ENCODE measurements at places on chromosomes 12 and 14.

- no peak for DNase-seq
Observed at GRCh38 chr14:22479776-22480464, 109.1 kb downstream of the DAD1 start.

GRCh38 chr12:87344699-87345098 lies 684.5 kb downstream of the C12orf50 start:
- DNase-seq = no peak

DNA sequence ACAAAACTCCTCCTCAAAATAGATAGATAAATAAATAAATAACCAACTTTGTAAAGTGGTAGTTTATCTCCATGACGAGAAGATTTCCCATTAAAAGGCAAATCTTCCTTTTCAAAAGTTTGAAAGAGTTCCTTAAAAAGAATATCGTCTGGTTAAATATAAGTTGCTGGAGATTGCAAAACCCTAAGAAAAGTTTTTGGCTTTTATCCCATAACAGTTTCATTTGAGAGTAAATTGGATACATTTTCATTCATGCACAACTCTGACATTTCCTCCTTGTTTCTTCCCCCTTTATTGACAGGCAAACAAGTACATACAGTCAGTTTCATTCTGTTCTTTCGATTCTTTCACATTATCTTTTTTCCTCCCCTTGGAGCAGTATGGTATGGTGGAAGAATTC lies 45.4 kb upstream of the BTG1 start:
- no peak for DNase-seq

- no peak for DNase-seq
Observed at GRCh38 chr12:47814539-47815170, 5.0 kb downstream of the HDAC7 start.

GRCh38 chr12:120212301-120212700 lies 11.4 kb upstream of the RPLP0 start:
- no peak for DNase-seq

DNA sequence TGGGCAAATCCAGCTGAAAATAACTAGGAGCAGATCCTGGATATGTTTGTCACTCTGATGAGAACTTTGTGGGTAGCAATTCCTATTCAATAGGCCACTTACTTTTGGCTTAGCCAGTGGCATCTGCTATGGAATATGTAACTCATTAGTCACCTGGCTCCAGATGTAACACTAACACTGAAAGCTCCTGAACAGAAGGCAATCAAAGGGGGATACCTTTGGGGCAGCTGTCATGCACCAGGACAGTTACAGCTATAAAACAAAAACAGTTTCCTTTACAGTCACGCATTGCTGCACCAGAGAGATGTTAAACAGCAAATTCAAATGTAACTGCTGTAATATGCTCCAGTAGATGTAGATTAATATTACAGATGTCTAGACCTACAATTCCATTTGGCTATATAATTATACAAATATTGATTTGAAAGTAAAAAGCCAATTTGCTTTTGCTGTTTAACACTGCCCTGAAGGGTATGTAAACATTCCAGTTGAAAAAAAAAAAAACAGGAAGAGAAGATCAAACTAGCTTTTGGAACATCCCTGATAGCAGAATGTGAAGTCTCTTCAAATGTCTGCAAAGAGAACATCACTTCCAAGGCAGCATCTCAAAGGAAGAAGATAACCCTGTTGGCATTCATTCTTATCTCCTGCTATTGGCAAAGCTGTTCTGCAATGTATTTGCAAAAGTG lies 18.4 kb downstream of the RACGAP1 start:
- no peak for DNase-seq

- no peak for DNase-seq
Observed at GRCh38 chr12:114403011-114403689, 2.8 kb downstream of the TBX5 start.

DNA sequence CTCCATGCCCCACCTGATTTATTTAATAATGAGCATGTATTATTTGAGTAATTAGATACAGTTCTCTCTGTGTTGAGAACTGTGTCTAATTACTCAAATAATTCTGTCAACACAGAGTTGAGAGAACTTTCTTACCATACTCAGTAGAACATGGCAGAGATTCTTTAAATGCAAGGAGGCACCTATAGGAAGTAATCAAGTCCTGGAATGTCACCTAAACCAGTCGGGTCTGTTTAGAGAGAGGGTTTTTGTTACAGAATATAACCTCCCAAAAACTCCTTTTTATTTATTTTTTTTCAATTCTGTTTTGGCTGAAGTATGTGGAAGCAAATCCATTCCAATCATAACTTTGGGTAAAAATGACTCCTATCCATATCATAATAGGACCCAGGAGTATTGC lies 37.5 kb upstream of the CIT start:
- no peak for DNase-seq

- DNase-seq = no peak
Observed at GRCh38 chr14:99972748-99973466, 92.3 kb upstream of the EVL start.

- no peak for DNase-seq
Observed at GRCh38 chr14:22549981-22550673, 38.9 kb downstream of the DAD1 start.

- DNase-seq = peak; percentile 57
Observed at GRCh38 chr14:55926007-55926406, 192.2 kb upstream of the PELI2 start.

- no peak for DNase-seq
Observed at GRCh38 chr14:104371031-104371430, 208.5 kb upstream of the C14orf180 start.

- DNase-seq = no peak
Observed at GRCh38 chr14:104212206-104213095, 74.1 kb downstream of the KIF26A start.

DNA sequence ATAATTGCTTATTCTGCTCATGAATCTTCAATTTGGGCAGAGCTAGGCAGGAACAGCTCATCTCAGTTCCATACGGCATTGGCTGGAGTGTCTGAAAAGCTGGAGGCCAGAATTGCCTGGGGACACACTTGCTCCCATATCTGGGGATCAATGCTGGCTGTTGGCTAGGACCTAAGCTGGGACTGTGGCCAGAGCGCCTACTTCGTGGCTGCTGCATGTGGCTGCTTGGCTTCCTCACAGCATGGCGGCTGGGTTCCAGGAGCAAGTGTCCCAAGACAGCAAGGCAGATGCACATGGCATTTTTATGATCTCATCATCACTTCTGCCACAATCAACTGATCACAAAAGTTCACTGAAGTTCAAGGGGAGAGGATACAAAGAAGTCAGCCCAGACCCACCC lies 200.2 kb downstream of the TTC8 start:
- DNase-seq = no peak

GRCh38 chr14:54929556-54929955 lies 26.9 kb upstream of the GCH1 start:
- DNase-seq = peak; percentile 85

DNA sequence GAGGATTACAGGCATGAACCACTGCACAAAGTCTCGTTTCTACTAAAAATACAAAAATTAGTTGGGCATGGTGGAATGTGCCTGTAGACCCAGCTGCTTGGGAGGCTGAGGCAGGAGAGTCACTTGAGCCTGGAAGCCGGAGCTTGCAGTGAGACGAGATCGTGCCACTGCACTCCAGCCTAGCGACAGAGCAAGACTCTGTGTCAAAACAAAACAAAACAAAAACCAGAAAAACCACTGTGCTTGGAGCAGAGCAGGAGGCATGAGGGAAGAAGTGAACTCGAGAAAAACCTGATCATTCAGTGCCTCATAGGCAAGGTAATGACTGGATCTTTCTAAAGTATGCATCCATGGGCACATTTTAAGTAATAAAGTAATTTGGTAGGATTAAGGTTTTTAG lies 487.8 kb downstream of the KCNH5 start:
- no peak for DNase-seq

GRCh38 chr12:106133136-106134087 lies 5.3 kb downstream of the NUAK1 start:
- no peak for DNase-seq

DNA sequence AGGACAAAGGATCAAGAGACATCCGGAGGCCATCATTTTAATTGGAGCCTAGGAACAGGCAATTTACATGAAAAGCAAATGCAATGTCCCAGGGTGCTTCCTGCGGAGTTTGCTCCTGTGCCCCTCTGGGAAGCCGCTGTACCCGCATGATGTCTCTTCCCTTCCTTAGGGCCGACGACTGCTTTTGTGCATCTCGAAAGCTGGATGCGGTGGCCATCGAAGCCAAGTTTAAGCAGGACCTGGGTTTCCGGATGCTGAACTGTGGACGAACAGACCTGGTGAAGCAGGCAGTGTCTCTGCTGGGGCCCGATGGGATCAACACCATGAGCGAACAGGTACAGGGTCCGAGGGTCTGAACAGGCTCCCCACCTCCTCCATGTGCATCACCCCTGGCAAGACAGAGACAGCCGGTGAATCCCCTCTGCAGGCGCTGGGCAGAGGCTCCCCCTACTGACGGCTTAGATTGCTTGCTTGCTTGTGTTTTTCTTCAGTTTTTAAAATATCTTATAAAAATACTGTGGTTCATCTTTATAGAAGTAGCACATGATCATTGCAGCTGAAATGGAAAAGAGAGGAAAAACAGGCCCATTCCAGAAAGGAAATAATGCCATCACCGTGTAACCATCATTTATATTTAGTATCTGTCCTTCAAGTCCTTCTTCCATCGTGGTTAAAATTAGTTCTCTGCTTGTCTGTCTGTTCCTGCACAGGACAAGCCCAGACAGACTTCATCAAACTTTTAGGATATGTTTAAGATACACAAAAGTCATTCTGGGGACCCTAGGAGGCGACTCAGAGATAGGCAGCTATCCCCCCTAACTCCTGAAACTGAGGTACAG lies 75.4 kb upstream of the PWP1 start:
- DNase-seq = no peak

GRCh38 chr12:102903337-102904007 lies 13.6 kb downstream of the PAH start:
- no peak for DNase-seq

- peak; percentile 14 for DNase-seq
Observed at GRCh38 chr12:6684609-6685008, 4.6 kb downstream of the ZNF384 start.

GRCh38 chr12:89960011-89960507 lies 251.4 kb upstream of the ATP2B1 start:
- no peak for DNase-seq

DNA sequence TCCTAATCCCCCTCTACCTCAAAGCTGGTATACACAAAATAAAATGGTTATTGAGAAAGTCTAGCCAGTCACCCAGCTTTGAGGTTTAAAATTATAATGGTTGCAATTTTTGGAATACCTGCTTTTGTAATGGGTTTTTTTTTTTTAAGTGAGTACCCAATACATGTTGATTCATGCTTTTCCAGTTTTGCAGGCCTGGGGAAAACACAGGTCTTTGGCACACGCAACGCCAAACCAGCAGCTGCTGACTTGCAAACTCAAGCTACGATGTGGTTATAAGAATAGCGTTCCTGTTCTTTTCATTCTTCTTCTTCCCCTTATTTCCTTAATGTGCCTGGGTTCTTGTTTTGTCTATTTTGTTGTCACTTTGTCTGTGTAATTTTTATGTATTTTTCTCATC lies 233.0 kb downstream of the EGLN3 start:
- no peak for DNase-seq
